ENCODE measurements at places on chromosomes 5 and 9.

- no peak for DNase-seq
Measured at GRCh38 chr5:14628346-14628745, 36.2 kb upstream of the OTULIN start.

DNA sequence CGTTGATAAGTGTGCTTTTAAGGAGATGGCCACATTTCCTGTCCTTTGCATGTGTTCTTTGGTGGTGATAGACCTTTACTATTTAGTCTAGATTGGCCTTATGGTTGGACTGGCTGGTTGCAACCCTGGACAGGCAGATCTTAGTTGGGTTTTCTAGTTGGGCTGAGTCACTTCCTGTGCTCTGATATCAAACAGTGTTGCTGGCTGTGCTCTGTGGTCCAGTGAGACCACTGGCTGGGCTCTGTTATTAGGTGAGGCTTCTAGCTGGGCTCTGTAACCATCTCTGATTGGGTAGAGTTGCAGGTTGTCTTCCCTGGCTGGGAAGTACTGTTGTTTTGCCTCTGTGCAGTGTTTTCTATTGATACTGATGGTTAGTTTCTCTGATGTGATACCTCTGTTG, 432.5 kb downstream of the LRRC70 start:
- DNase-seq, result no peak

DNA sequence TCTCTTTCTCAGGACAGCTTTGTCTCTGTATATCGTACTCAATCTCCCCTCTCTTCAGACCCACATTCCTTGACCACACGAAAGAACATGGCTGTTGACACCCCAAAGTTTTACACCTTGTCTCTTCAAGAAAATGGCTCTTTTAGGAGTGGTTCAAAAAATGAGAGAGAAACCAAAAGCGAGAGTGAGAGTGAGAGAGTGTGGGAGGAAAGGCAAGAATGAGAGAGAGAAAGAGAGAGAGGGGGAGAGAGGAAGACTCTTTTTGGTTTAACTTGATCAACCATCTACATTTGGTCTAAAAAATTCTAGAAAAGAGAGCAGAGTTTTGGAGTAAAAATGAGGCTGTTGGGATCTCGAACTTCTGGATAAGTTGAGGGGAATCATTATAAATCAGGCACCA, 581.8 kb upstream of the WWC1 start:
- no peak for DNase-seq

DNA sequence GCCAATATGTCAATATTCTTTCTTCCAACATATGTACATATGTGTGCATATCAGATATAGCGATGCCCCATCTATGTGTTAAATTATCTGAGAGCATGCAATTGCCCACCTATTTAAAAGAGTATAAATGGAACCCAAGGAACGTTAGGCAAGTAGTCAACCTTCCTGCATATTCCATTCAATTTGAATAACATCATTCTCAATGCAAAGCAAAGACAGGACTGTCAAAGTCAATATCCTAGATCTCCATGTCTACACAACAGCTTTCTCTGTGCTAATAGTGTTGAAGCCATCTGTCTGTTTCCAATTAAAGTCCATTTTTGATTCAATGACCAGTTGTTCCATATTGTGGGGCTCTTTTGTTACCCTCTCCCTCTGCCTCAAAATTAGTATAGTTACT, 85.3 kb upstream of the COX7C start:
- DNase-seq, result no peak
